Mucosa of descending colon (tissue), 3 donors: ENCODE measurements at places on chromosomes 7 and 10. TPM values are rescaled to one million over a fixed set of nuclear protein-coding genes. Genes with fewer than 3 reads are reported as not detected.

GRCh38 chr10:27865221-27865635 is 119.6 kb upstream of the MKX start:
- no peak for DNase-seq

- DNase-seq = no peak
Observed at GRCh38 chr10:131944412-131944811, 37.3 kb downstream of the BNIP3 start.

- DNase-seq = peak; percentile 26
Observed at GRCh38 chr10:612696-613095, 76.8 kb downstream of the DIP2C start.

- no peak for DNase-seq
Observed at GRCh38 chr10:101901340-101901739, 57.7 kb upstream of the KCNIP2 start.

- no peak for DNase-seq
Observed at GRCh38 chr7:90816511-90817142, 220.5 kb downstream of the CDK14 start.

- no peak for DNase-seq
Observed at GRCh38 chr7:97020996-97021746, 3.5 kb downstream of the DLX5 start.

DNA sequence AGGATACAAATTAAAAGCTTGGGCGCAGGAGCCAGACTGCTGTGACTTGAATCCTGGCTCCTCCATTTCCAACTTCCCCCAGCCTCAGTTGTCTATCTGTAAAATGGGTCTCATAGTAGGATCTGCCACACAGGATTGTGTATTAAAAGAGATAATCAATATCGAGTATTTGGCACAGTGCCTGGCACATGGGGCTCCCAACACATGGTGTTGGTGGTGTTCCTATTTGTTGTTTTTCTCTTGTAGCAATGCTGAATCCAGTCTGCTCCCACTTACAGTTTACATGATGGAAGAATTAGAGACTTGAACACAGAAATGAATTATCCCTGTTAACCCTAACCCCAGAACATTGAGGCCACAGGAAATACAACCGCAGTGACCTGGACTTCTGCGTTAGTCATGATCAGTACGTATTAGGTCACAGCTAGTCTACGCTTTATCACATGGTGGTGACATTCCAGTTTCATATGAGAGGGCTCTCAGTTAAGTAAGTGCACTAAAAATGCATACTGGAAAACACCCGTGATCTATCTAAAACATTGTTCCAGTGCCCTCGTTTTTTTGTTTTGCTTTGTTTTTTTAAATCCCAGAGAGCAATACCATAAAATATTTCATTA is 169.5 kb upstream of the KLF14 start:
- DNase-seq = no peak

GRCh38 chr7:23893942-23894891 is 184.2 kb downstream of the STK31 start:
- no peak for DNase-seq

- no peak for DNase-seq
Observed at GRCh38 chr7:101172005-101172853, 6.9 kb upstream of the VGF start.

GRCh38 chr7:135282561-135283254 is 49.1 kb downstream of the STRA8 start:
- DNase-seq = no peak

DNA sequence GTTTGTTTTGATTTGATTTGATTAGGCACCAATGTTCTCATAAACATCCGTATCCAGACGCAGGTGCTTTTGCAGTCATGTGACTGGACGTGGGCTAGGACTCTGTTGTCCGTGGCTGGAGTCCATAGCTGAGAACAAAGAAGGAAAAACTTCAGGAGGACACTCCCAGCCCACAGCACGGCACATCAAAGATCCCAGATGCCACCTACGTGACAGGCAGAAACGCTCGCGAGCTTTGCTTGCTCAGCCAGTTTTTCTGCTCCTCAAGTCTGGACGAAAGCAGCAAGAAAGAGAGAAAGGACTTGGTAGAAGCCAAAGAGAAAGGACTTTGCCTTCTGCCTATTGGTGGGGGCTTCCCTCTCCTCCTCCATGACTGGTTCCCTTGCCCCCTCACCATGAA is 6.9 kb upstream of the ZKSCAN1 start:
- DNase-seq = peak; percentile 81

GRCh38 chr10:112497347-112497950 is 50.4 kb downstream of the VTI1A start:
- DNase-seq = no peak

- no peak for DNase-seq
Observed at GRCh38 chr10:62005687-62006086, 104.2 kb downstream of the ARID5B start.

DNA sequence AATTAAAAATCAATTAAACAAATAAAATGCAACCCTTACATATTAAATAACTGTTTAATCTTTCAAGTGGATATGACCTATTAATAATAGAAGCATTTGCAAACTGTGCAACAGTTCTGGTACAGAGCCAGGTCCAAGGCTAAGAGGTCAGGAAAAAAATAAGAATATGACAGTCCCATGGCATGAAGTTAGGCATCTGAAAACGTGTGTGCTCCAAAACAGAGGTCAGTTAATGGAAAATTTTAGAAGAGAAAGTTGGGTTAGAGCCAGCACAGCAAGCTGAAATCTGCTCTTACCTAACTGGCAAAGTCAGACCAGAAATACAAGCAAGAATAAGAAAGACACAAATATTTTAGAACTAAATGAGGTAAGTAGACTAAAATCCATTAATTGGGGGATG is 757.7 kb downstream of the GRM8 start:
- no peak for DNase-seq

DNA sequence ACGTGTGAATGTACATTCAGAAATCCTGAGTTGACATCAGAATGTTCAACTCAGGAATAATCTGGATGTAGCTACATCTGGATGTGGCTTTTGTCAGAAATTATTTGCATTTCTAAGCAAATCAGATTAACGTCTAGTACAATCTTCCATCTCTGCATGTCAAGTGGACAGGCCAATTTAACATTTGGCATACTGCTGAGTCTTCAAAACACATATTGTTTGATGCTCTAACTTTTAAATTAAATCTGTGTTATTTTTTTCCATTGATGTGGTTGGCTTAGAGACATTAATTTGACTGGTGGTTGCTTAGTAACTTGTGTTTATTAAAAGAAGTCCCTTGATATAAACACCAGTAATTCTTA is 3.4 kb downstream of the STAMBPL1 start:
- DNase-seq = no peak

DNA sequence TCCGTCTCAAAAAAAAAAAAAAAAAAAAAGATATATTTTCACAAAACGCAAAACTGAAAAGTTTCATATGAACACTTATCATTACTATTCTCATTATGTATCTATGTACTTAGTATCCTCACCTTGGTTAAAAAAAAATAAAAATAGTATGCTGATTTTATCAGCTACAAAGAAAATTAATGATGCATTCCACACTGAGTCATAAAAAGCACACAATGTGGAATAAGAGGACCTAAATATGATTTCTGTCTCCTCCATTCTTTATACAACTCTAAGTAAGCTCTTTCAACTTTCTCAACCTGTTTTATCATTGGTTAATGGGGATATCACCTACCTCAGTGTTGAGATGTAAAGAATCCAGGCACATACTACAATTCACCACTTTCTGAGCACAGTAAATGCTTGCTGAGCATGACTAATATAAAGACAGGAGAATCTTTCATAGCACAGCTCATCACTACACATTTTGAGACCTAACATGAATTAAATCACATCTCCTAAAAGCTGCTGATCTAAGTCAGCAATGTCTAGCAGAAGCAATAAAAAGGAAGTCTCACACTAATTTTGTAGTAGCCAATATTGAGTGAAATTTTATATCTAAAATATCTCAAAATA is 2.7 kb downstream of the SNX13 start:
- no peak for DNase-seq

- DNase-seq = no peak
Observed at GRCh38 chr7:143283381-143283780, 1.4 kb upstream of the TMEM139 start.

DNA sequence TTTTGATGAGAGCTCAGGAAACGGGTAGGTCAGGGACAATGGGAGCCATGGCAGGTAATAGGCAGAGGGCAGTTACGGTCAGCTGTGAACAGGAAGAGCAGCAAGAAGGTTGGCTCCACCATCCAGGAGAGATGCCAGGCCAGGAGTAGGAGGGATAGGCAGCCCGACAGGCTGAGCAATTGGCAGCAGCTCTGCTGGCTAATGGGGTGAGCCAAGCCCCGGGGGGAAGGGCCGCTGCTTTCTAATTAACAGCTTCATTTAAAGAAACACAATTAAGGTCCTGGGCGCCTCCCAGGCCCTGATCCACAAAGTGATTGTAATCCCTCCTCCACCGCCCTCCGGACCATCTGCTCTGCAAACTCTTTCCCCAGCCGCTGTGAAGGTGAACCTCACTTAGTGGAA is 23.7 kb downstream of the SH2B2 start:
- DNase-seq = no peak

DNA sequence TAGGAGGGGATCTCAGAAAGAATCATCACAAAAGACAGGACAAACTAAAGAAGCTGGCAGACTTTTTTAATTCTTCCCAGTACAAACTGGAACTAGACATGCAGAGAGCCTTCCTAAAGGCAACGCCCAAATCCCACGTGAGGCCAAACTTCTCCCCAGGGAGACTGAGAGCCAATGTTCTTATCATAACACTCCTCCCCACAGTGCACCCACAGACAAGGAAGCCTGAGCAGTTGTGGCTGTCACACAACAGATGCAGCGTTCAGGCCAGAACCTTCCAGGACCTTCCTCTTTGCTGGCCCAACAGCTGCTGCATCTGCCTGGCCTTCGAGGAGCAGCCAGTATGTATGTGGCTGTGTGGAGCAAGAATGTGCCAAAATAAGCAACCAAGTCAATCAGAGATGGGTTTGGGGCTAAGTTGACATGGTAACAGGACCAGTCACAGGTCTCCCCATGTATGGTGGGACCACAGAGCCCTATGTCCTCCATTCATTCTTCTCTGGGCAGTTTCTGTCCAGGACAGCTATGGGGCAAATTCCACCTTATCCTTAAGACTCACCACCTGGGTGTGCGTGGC is 34.9 kb downstream of the SRPK2 start:
- DNase-seq = peak; percentile 64

DNA sequence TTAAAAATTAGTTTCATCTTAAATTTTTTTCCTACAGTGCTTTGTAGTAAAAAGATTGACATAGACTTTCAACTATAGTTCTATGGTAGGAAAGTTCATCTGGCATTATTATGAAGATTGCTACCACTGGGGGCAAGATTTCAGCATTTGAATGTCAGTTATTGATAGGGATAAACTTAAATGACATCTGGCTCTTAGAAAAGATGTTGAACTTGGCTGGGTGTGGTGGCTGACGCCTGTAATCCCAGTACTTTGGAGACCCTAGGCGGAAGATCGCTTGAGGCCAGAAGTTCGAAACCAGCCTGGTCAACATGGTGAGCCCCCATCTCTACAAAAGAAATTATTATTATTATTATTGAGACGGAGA is 1.4 kb upstream of the TRA2A start:
- DNase-seq = no peak

DNA sequence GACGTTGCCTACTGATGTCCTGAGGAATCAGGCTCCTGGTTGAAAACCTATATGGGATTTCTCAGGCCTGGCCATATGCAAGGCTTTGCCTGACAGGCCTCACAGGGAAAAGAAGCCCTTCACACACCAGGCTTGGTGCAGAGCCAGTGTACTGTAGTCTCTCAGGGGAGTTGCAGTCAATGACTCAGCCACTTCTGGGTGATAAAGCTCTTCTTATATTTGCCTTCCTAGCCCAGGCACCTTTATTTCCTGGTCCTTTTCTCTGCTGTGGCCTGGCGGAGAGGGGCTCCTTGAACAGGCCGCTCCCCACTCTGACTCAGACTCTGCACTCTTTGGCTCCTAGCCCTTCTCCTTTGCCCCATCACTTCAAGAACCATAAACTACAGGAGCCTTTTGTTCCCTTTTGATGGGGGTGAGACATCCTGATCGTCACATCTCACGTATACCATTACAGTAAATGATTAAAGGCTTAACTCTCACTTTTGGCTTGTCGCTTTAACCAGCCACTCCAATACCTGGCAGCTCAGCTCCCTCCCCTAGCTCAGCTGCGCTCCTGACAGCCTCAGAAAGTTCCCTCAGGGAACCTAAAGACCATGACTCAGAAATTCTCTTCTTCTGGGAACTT is 33.5 kb downstream of the DPY19L1 start:
- peak; percentile 82 for DNase-seq

DNA sequence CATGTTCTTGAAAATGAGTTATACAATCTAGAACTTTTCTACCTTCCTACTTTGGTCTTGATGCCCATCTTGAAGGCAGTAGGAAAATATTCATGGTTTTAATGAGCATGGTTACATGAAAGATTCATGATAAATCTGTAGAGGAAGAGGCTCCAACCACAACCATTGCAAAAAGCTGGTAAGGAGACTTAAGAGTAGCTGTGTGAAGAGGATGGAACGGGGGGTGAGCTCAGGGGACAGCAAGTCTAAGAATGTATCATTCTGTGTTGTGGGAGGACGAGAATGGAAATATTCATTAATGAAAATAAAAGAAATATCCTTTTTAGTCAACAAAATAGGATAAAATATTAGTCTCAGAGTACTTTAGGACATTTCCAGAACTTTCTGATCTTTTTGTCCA is 81.1 kb downstream of the BMPER start:
- no peak for DNase-seq

GRCh38 chr10:80691441-80691840 is 153.7 kb downstream of the SH2D4B start:
- DNase-seq = no peak

- no peak for DNase-seq
Observed at GRCh38 chr7:78746301-78746700, 707.2 kb downstream of the MAGI2 start.

DNA sequence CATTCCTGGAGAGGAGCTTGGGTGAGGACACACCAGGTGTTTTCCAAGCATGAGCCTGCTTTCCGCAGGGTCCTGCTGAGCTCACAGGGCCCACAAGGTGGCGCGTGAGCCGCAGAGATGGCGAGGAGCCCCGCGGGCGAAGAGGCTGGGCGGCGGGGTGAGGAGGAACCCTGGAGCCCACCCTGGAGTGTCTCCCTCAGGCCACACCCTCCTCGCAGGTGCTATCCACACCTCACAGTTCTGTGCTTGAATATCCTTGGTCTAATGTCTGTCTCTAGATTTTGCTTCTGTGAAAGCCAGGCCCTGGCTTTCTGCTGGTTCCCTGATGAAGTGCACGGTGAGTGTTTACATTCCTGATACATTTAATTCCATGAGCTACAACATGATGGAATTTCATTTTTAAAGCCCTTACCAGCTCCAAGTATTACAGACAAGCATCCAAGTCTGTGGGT is 433.6 kb downstream of the ACTR3B start:
- peak; percentile 25 for DNase-seq

- no peak for DNase-seq
Observed at GRCh38 chr7:98409843-98410242, 9.0 kb upstream of the BAIAP2L1 start.

The RPEL1 gene
- total RNA-seq = 0.13 TPM

The HABP2 gene
- not detected for total RNA-seq

The TAS2R3 gene
- 3.0 TPM for total RNA-seq

The FAM25A gene
- total RNA-seq = not detected

The TAS2R4 gene
- 2.3 TPM for total RNA-seq

The CYP2C19 gene
- total RNA-seq = 1.5 TPM

The TRIL gene
- total RNA-seq = 1.5 TPM

The DYNC1I1 gene
- 0.41 TPM for total RNA-seq

The ADCK2 gene
- total RNA-seq = 29.4 TPM

The ZNF722 gene
- not detected for total RNA-seq
